Dorsolateral prefrontal cortex (tissue), 122 donors: ENCODE measurements at places on chromosomes 11 and 22. TPM values are rescaled to one million over a fixed set of nuclear protein-coding genes. Genes with fewer than 3 reads are reported as not detected.

CHRDL2 gene
- not detected for total RNA-seq

SYT13 gene
- 124 TPM for total RNA-seq

TMEM132A gene
- total RNA-seq: 136 TPM

RASSF10 gene
- 0.38 TPM for total RNA-seq

KLHDC7B gene
- 0.16 TPM for total RNA-seq

MS4A6E gene
- total RNA-seq: not detected

RASGRP2 gene
- 28.7 TPM for total RNA-seq
